NCI-H460 (cell line): ENCODE measurements at places on chromosomes 5 and 9. TPM values are rescaled to one million over a fixed set of nuclear protein-coding genes. Genes with fewer than 3 reads are reported as not detected.

DNA sequence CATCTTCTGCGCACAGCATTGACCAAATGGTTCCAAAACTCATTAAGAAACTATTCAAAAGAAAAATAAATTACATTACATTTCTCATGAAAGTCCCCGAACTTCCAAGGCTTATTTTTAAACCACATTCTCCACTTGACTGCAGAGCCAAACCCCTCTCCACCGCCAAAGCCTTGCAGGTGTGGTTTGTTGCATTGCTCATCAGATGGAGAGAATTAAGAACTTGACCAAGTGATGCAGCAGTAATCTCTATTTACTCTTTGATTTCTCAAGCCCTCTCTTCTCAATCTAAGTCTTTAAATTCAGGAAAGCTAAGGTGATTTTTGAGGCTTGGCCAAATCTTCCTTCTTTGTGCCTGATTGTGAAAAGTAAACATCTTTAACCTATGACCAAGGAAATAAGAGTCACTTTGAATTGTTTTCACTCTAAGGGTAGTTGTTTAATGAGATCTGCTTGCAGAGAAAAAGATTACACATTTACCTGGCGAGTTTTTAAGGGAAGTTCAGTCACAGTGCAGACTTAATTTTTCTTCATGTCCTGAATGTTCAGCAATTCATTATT lies 290.5 kb upstream of the ITGA1 start:
- no peak for DNase-seq

DNA sequence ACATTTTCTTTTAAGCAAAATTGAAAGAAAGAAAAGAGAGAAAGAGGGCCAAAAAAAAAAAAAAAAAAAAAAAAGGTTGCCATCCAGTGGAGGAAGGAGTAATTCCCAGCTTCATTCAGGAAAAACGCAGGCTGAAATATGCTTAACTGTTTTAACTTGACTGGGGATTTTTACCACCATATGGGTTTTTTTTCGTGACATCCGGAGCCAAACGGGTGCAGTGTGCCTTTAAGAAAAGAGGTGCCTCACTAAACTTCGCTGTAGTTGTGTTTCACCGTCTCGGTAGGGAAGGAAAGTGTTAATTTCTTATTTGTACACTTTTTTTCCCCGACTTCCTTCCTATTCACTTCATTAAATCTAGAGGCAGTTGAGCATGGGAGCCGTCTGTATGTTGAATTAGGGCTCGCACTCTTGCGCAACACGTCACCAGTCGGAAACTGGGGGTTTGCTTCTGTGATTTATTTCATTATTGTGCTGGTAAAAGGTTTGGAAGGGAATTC lies 143.0 kb downstream of the SMARCA2 start:
- DNase-seq, result peak; percentile 33

- DNase-seq, result no peak
Observed at GRCh38 chr5:103151156-103151555, 31.1 kb downstream of the PPIP5K2 start.

Gene CDC20B
- not detected in 2 replicates for total RNA-seq
